ENCODE measurements at places on chromosomes 7 and 10. TPM values are rescaled to one million over a fixed set of nuclear protein-coding genes. Genes with fewer than 3 reads are reported as not detected.

DNA sequence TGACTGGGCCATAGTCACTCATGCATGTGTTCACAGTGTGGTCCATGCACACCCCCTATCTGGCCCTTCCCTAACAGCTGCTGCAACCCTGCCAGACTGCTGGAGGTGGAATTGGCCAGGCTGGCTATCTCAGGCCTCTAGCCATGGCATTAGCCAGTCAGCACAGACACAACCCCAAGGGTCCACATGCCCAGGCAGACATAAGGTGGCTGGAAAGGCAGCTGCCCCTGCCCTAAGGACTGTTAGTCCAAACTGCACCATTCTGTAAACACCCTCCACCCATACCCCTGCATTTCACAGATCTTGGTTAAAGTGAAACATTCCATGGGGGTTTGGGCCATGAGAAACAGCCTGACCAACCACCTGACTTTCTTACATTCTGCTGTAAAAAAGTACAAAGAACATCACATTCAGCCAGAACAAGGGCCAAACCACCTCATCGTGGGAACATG lies 137.4 kb upstream of the KCNMA1 start:
- H3K27me3 ChIP-seq, result peaks cover 7% of the 10 kb centered on the region
- H3K36me3 ChIP-seq, result peaks cover 2% of the 10 kb centered on the region
- DNase-seq, result no peak
- H3K4me3 ChIP-seq, result no peak overlapping the region

GRCh38 chr7:41053820-41054219 lies 649.1 kb downstream of the INHBA start:
- DNase-seq, result no peak
- no peak overlapping the region for H3K4me3 ChIP-seq
- no peaks in the 10 kb centered on the region for H3K4me1 ChIP-seq
- no peaks in the 10 kb centered on the region for H3K27me3 ChIP-seq

DNA sequence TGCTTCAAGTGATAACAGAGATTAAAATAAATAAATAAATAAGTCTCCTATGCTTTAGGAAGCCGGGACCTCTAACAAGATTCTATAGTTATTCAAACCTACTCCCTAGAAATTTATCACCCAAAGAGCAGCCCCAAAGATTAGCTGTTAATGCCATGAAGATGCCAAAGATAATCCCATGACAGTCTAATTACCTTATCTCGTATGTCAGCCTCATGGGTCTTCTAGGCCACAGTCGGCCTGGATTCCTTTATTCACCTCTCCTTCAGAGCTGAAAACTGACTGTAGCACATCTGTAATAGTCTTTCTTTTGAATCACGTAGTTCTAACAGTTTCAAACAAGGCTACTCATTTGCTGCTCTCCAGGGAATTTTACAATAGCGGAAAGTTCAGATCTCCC lies 24.2 kb downstream of the COL1A2 start:
- H3K4me3 ChIP-seq, result no peak overlapping the region
- no peaks in the 10 kb centered on the region for H3K4me1 ChIP-seq
- no peak overlapping the region for H3K27ac ChIP-seq
- H3K27me3 ChIP-seq, result peaks cover 4% of the 10 kb centered on the region
- H3K36me3 ChIP-seq, result no peaks in the 10 kb centered on the region

DNA sequence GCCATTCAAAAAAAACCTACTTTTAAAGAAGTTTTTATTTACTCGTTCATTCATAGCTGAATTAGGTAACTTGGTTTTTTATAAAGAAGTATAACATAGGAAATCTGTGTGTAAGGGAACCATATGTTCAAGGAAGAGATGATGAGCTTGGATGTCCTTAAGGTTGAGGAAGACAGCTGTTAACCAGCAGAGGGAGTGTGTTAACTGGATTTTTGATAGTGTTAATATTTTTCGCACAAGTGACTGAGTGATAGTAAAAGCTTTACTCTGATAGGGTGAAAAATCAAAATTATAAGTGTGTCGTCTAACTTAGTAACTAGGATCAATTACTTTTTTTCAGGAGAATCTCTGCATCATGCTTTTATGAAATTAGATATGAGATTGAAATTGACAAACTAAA lies 134.7 kb downstream of the ARL5B start:
- no peak for DNase-seq
- no peak overlapping the region for H3K4me3 ChIP-seq
- no peaks in the 10 kb centered on the region for H3K4me1 ChIP-seq
- no peaks in the 10 kb centered on the region for H3K27me3 ChIP-seq
- no peak overlapping the region for H3K27ac ChIP-seq

DNA sequence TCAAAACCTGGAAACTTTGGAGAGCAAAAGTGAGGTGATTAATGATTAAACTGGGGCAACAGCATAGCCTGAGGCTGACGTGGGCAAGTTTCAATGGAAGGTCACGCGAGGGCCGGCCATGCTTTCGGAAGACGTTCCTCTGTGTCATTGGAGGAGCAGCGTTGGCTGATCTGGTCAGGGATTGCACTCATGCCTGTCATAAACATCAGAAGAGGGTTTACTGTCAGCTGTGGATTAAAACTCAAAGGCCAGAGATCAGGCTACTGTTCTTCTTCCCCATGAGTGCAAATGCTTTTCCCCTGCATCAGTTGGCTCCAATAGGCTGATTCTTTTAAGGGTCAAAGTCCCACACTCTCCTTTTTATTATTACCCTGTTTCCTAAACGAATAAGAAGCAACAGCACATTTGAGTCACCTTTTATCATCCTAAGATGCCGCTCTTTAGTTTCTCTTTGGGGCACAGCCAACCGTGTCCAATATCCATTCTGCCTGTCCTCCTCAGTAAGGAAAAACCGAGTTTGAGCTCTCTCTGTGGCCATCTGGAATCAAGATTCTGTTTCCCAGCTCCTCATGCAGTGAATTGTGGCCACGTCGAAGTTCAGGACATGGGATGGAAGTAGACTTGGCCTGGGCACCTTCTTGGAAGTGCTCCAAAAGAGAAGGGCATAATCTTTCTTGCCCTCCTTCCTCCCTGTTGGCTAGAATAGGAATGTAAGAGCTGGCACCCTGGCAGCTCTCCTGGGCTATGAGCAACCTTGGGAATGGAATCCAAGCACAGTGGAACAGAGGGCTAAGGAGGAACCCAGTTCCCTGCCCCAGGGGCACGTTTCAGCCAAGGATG lies 62.5 kb upstream of the INSIG1 start:
- peaks cover 6% of the 10 kb centered on the region for H3K27me3 ChIP-seq
- H3K4me3 ChIP-seq, result no peak overlapping the region
- H3K27ac ChIP-seq, result no peak overlapping the region

The SFTPA2 gene
- not detected for total RNA-seq
